HT1080 (cell line): ENCODE measurements at places on chromosomes 5 and 9. TPM values are rescaled to one million over a fixed set of nuclear protein-coding genes. Genes with fewer than 3 reads are reported as not detected.
A peak's percentile ranks its signal among the peaks of the same experiment; 100 is the strongest.

DNA sequence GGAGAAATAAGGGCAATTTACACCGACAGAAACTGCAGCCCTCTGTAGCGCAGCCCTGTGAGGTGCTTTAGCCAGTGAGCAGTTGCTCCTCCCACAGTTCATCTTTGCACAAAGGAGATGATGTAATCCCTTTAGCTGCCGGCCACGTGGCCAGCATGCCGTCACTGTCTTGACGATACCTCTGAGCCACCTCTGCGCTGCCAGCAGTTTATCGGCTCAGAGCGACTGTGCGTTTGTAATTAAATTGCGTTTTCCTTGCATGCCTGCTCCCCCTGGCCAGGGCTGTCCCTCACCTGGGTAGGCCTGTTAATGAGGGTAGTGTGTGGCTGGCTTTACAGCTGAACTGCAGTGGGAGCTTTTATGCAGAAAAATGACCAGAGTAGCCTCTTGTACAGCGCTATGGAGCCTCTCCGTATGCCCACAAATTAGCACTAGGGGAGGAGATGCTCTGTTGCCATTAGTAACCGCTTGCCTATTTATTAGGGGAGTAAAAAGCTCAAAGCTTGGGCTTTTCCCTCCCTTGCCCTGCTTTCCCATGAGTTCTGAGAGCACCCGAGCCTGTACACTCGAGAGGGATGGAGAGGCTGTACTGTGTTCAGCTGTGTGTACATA is 107.0 kb downstream of the TRIO start:
- no peak for DNase-seq

DNA sequence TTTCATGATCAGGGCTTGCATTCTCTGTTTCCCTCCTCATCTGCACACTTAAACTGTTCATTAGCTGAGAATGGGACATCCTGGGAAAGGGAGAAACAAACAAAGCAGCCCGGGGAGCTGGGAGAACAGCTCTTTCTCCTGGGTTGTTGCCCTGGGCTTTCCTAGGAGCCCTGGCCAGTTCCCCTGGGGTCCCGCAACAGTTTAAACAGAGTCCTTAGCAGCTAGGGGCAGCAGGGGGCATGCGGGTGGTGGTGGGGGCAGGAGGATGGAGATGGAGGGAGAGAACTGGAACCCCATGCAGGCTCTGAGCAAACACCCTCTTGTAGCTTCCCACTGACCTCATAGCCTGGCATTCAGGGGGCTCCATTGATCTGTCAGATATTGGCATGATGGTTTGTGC is 209.1 kb upstream of the TBCA start:
- no peak for DNase-seq

DNA sequence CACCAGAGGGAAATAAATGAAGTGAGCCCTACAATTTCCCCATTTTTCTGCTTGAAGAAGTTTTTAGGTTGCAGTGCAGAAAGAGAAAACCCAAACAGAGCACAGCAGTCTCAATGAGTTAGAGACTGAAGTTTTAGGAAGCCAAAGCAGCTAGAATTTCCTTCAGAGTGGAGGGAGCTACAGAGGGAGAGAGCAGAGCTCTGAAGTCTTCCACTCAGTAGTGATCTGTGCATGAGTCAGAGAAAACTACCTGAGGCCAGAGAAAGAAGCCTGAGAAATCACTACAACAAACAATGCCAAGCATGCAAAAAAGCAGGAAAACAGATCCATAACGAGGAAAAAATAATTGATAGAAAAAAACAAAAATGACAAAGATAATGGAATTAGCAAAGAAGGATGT is 17.9 kb upstream of the NDUFB6 start:
- peak; percentile 66 for DNase-seq

DNA sequence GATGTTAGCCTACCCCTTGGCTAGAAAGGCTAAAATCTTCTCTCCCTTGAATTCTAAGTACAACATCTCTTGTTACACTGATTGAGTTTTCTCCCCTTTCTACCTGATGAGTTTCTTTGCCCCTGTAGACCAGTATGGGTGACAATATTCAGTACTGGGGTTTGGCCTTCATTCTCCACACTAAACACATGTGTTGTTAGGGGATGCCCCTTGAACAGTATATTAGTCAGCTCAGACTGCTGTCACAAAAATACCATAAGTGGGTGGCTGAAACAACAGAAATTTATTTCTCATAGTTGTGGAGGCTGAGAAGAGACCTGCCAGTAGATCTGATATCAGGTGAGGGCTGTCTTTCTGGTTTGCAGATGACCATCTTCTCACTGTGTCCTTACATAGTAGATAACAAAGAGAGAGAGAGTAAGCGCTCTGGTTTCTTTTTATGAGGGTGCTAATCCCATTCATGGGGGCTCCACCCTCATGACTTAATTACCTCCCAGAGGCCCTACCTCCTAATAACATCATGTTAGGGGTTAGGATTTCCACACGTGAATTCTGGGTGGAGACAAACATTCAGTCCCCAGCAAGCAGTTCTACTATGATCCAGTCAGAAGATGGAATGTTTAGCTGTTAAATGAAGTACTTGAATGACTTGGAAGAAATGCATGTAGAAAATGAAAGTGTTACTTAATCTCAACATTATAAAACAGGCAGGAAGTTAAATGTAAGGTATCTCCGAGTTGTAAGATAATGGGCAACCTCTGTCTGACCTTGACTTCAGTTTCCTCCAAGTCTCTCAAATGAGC is 17.5 kb downstream of the VLDLR start:
- DNase-seq: no peak

DNA sequence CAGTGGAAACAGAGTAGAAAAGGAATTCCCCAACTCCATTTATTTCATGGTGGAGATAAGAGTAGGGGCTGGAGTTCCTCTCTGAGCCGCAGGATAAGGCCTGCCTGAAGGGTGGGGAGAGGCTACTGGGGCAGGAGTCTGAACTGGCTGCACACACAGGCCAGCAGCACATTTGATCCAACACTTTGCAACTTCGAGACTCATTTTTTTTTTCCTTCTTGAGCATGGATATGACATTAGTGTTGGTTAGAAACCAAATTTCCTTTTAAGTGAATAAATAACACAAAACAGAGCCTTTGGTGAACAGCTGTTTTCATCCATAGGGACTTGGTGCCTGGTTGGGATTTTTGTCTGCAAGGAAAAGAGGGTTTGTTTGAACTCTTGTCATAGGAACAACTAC is 76.6 kb downstream of the RALGPS1 start:
- DNase-seq: no peak

DNA sequence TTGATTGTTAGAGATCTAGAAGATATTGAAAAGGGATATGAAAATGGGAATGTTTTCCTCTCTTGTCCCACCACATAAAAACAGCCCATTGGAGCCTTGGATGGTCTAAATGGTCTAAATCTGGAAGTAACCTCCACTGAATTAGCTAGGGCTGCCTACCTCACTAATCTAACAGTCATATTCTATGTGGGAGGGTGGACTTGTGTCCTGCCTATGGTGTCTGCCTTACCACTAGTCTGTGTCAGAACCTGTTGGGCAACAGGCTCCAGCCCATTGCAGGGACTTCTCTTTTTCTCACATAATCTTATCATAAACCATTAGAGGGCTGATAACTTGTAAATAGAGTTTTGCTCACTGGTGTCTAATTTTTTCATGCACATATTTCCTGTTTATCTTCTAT is 548.8 kb upstream of the CDH18 start:
- DNase-seq: no peak

DNA sequence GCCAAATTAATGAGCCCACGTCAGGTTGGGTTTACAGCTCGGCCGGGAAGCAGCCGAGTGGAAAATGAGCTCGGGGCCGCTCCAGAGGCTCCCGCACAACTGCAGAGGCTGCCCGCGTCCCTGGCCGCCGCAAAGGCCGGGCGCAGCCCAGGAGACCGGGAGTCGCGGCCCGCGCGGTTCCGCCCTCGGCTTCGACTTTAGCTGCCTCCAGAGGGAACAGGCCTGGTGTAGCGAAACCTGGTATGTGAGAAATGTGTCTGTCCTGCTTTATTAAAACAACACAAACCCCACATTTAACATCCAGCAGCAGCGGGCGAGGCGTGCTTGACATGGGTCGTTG is 66.2 kb downstream of the FOXD1 start:
- no peak for DNase-seq

DNA sequence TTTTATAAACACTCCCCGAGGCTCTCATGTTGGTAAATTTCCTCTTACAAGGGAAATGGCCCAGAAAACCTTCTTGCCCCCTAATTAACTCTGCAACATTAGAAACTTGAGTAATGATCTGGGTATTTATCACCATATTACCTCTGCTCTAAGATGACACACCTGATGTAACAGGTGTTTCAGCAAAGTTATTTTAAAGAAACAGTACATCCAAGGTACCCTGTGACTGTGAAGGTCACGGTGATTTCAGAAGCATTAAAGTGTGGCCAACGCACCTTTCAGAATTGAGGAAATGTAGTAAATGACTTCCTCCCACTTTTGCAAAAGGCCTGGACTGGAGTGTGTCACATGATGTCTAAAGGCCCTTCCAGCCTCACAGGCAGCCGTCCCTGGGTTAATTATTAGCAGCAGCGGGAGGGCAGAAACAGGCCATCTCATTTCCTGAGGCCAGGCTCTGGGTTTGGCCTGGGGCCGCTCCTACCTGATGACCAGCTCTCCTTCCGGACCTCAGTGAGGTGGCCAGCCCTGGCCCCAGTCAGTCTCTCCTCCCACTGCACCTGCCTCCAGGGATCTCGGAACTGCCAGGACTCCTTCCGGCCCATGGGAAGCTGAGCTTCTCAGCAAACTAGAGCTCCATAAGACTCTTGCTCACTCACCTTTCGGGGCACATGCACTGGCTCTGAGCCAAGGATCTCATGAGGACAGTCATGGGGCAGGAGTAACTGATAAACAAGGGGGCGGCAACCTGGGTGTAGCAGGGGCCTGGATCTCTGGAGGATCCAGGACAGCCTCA is 20.7 kb downstream of the PTPN3 start:
- no peak for DNase-seq

The NTNG2 gene
- 1.1 and 2.6 TPM in 2 replicates for total RNA-seq

The NPR2 gene
- total RNA-seq: 6.9 and 8.6 TPM in 2 replicates

The PIP5KL1 gene
- total RNA-seq: 0.73 and 0.98 TPM in 2 replicates
